Activated CD8-positive, alpha-beta memory T cell treated with anti-CD3 and anti-CD28 coated beads, Interleukin-2, amount 50 U/mL, for 48 hours (primary cell): ENCODE measurements at places on chromosomes 5 and 9.

GRCh38 chr5:4703931-4704458 is 436.1 kb upstream of the ADAMTS16 start:
- DNase-seq = no peak

DNA sequence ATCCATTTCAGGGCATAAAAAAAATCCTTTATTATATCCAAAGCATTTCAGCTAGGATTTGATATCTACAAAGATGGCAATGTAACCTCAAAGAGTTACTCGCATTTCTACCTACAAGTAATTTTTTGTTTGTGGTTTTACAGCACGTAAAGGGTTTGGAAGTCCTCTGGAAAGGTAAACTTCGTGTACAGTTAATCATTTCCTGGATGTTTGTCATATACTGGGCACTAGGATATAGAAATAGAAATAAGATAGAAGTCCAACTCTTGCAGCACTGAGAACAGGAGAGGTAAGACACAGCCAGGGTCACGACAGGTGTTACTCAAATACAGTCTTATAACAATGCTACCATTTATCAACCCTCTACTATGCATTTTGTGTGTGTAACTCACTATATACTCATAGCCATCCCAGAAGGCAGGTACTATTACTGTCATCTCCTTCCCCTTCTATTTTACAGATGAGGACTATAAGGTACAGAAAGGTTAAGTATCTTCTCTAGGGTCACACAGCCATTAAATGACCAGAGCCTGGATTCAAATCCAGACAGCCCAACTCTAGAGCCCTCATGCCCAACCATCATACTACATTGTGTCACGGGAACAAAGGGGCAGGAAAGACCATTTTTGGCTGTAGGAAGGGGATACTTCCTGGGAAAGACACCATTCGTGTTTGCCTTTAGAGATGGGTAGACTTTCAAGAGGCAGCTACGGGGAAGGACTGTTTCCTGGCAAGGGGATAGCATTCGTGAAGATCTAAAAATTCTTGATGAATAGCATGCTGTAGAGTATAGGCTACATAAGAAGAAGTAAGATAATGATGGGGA is 19.0 kb downstream of the NDUFA8 start:
- DNase-seq = no peak

DNA sequence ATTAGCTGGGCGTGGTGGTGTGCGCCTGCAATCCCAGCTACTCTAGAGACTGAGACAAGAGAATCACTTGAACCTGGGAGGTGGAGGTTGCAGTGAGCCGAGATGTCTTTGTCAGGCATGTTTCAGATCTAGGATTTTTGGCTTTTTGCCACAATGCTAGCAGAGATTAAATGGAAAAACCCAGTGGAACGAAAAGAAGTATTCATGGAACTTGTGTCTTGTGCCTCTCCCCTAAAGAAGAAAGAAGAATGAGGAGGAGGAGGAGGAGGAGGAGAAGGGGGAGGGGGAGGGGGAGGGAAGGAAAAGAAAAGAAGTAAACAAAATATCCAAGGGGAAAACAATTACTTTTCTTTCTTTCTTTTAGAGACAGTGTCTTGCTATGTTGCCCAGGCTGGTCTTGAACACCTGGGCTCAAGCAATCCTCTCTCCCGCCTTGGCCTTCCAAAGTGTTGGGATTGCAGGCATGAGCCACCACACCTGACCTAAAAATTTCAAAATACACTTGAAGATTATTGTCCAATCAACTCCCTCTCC is 106.0 kb downstream of the ARRDC3 start:
- no peak for DNase-seq

DNA sequence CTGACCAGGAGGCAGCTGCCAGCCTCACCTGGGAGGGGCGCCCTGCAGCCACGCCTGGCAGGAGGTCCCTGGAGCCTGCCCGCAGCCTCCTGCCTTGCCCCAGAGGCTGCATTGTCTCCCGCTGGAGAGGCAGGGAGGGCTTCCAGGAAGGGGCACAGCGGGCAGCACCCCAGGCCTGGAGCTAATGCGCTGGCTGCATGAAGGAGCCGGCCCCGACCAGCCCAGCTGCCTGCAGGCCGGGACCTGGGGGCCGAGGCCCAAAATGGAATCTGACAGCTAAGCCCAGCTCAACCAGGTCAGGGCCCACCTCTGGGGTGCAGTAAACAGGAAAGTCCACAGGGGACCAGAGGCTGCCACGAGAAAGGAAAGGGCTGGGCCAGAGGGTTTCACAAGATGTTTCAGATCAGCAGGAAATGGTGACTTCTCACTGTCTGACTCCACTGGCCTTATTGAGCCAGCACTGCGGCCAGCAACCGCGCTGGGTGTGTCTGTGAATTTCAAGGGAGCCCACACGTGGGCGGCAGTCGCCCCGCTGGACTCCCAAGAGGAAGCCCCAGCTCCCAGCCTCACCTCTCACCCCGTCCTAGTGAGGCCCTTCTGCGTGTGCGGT is 18.6 kb upstream of the NOTCH1 start:
- no peak for DNase-seq

DNA sequence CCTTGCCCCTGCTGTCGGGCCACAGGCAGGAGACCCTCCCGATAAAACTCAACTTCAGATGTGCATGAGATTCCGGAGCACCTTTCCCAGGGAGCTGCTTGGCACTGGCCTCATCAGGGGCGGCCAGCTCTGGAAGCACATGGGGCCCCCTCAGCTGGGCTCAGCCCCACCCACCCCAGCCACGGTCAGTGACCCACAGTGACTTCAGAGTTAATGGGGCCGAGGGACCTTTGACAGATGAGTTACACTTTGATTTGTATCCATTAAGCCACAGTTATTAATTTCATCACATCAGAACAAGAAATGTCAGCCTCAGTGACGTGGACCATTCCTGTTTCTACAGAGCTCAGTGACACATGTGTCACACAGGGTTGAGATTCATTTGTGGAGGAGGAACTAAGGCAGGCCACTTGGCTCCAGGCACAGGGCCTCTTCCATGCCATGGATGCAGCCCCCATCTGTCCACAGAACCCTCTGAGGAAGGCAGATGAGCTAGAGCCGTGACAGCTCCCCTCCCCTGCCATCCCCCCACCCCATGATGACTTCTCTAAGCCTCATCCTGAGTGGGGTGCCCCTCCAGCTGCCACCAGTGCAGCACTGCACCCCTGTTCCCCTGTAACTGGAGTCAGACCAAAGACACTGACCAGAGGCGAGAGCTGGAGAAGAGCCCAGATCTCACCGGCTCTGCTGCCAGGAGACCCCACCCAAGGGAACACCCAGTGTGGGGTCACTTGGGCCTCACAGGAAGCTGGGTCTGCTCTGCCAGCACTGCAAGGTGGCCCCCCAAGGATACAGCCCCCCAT is 69.4 kb upstream of the ADAMTS2 start:
- no peak for DNase-seq

- peak; percentile 91 for DNase-seq
Observed at GRCh38 chr5:59039296-59040023, 456.6 kb downstream of the RAB3C start.

DNA sequence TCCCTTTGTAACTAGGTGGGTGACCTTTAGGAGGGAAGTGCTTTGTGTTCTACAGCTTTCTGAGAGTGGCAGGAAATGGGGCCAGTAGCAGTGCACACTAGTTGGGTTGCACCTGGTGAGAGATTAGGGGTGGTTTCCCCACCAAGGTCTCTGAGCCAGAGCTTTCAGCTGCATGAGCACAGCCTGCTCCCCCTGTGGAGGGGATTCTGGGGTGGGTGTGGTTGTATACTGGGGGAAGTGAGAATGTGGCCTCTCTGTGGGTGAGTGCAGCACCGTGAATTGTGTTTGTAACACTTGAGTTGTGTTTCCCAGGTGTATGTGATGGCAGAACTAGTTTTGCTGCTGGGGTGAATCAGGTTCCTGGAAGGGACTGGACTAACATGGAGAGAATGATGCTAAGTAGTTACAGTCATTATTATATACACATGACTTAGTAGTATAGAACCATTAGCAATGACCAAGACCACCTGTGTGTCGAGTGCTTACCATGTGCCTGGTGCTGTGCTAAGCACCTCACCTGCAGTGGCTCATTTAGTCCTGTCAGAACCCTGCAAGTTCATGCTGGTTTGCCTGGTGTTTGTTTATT is 11.8 kb upstream of the CXXC5 start:
- DNase-seq = peak; percentile 77

- DNase-seq = no peak
Observed at GRCh38 chr9:106228861-106229260, 534.5 kb downstream of the TMEM38B start.

DNA sequence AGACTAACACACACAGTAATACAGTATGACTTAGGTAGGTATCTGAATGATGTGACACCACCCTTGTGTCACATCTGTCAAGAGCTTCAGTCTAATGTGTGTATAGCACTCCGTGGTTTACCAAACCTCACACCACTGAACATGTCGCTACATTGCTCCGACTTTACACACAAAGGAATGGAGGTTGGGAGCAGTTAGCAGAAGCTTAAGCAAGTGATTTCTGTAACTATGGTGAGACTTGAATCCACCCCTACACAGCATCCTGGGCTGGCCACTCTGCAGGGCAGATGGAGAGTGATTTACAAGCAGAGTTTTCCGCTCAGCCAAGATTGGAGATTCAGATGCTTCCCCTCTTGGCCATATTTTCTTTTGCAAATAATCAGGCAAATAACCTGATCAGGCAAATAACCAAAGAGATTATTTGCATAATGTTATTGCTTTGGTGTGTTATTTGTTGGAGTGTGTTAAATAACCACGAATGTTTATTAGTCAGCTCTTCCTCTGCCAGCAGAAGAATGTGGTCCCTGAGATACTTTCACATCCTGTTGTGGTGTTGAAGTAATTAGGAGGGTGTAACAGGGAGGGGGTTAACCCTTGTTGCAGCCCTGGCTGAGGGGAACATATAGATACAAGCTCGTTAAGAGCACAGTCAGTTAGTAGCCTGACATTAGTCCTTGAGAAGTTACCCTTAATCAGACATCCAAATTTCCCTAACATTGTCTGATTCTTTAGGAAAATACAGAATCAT is 92.8 kb downstream of the SNX18 start:
- DNase-seq = no peak

DNA sequence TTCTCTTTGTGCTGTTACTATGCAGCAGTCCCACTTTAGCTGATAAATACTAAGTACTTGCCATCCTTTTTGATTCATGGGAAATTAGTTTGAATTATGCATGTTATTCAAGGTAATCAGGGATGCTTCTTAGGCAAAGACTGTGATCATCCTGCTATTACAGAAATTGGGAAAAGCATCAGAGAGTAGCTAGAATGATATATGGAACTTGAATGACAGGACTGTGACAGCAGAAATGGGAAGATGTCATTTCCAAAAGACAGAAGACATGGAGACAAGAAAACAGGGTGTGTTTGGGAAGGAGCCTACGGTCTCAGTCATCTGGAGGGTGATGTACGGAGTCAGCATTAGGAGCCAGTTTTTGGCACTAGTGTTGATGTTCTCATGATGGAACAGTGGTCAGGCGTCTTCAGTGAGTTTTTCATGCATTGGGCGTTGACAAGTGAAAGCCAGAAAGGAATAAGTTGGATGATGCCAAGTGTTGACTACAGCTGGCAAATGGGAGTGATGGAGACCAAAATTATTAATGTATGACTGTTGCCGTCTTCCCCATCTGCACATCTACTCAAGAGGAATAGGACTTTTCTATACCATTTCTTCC is 70.4 kb downstream of the TMEM167A start:
- DNase-seq = no peak

DNA sequence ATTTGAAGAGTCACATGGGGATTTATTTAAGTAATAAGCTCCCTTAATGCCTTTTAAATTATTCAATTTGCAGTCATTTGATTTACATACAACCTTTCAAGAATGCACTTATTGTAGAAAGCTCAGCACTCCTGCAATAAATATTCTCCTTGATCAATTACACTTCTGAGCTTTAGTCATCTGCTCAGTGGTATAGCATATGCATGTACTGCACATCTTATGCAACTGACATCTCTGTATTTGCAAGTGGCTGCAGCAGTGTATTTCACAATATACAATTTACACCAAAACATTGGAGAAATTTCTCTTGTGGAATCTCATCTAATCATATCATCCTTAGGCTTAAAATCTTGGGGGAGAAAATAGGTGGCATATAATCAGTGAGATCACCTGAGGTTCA is 325.7 kb downstream of the SLF1 start:
- DNase-seq = no peak

GRCh38 chr5:137735555-137736284 is at the start of gene KLHL3:
TSS of gene KLHL3 (minus strand) at chr5:137736089. CDS start at chr5:137735646, 443 bp downstream.
- peak; percentile 69 for DNase-seq

- DNase-seq = no peak
Observed at GRCh38 chr9:135083831-135084230, 3.6 kb upstream of the OLFM1 start.

GRCh38 chr5:132233081-132233480 is 5.4 kb upstream of the P4HA2 start:
- DNase-seq = peak; percentile 38
